ENCODE measurements at places on chromosomes 11 and 22.

- no peak for DNase-seq
These were observed 953.2 kb downstream of the LRRC4C start for GRCh38 chr11:40506226-40506625.

GRCh38 chr11:111911563-111912401 is at the start of gene CRYAB:
TSS of gene CRYAB (minus strand) at chr11:111911770. CDS start at chr11:111911724, 46 bp downstream.
- DNase-seq, result no peak

- DNase-seq, result no peak
These were observed 22.3 kb downstream of the PIK3IP1 start for GRCh38 chr22:31269892-31270579.

GRCh38 chr22:22919041-22919440 is 31.4 kb downstream of the IGLL5 start:
- no peak for DNase-seq

DNA sequence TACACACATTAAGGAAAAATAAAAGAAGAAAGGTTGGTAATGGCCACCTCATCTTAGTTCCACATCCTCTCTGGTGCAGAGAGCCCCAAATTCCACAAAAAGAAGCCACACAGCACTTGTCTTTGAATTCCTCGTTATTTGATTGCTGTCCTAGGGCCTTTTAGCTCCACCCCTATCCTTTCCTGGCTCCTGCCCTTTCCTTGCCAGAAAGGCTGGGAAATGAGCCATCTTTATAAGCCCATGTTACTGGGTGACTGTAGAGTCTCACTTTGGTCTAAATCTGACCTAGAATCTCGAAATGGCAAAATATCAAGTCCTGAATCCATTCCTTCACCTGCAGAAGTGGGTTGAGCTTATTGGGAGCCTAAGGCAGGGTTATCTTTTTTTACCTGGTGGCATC is 4.3 kb upstream of the TMEM132A start:
- DNase-seq, result no peak

DNA sequence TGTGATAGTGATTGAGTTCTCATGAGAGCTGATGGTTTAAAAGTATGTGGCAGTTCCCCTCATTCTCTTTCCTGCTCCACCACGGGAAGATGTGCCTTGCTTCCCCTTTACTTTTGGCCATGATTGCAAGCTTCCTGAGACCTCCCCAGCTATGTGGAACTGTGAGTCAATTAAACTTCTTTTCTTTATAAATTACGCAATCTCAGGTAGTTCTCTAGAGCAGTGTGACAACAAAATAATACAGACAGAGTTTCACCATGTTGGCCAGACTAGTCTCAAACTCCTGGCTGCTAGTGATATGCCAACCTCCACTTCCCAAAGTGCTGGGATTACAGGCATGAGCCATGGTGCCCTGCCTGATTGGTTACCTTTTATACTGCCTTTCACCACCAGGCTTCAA is 755.2 kb downstream of the METTL15 start:
- no peak for DNase-seq

DNA sequence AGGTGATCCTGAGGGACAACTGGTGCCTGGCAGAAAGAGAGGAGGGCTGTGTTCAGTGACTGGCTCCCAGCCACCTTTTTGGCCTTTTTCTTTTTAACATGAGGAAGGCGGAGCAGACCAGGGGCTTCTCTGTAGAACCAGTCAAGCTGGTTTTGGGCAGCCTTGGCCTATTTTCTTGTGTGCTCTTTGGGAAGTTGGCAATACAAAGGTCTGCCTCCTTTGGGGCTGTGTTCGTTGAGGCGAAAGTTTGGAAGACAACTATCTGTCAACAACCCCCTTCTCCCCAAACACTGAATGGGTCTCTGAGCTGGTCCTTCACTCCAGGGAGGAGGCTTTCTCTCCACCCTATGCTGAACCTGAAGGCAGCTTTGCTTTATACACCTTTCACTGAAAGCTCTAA is 8.5 kb downstream of the MARK2 start:
- no peak for DNase-seq

- DNase-seq, result no peak
These were observed 138.8 kb downstream of the AASDHPPT start for GRCh38 chr11:106216281-106216680.
